ENCODE measurements at places on chromosomes 13 and 19.

DNA sequence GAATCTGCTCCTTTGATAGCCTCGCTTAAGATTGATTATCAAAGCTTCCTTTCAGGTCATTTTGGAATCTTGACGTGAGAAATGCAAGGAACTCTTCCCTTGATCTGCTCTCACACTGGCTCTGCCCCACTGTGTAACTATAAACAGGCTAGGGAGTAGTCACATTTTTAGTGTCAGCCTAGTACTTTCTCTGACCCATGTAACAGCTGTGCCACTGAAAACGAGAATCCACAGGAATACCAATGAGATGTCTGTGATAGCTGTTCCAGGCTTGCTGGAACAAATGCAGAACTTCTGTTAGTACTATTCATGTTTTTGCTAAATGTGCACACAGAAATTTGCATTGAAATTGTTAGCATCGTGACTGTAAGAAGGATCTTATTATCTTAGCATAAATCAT lies 221.3 kb downstream of the MYO16 start:
- no peak for DNase-seq

DNA sequence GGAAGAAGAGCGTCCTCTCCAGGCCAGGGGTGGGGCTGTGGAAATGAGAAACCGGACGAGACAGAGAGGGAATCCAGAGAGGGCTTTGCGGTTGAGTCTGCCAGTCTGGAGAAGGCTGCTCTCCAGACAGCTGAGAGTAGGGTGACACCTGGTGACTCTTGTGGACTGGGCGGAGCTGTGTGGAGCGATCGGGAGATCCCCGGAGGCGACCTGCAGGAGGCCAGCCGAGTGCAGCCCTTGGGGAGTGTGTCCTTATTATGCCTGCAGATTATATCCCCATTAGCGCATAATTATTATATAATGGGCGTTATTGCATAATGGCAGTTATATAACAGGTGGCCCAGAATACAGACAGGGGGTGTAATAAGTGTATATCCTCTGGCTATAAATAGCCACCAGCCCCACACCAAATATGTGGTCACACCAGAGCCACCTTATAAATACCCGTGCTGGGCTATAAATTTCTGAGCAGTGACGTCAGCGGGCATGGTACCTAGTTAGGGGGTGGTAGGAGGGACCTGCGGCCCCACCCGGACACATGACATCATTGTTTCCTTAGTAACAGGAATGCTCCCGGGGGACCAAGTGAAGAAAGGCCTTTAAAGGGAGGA lies 41.2 kb downstream of the NFIX start:
- DNase-seq: peak; percentile 78

DNA sequence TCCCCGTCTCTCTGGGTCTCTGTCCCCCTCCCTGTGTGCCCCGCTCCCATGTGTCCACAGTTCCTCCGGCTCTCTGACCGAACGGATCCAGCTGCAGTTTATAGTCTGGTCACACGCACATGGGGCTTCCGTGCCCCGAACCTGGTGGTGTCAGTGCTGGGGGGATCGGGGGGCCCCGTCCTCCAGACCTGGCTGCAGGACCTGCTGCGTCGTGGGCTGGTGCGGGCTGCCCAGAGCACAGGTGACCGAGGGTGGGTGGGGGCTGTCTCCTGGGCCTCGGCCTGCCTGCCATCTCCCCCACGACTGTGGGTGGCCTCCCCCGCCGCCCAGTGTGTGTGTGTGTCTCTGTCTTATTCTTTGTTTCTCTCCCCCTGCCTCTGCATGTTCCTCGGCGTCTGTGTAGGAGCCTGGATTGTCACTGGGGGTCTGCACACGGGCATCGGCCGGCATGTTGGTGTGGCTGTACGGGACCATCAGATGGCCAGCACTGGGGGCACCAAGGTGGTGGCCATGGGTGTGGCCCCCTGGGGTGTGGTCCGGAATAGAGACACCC lies 10.3 kb downstream of the TRPM4 start:
- no peak for DNase-seq

GRCh38 chr19:53865918-53866864 lies 1.5 kb upstream of the MYADM start:
- no peak for DNase-seq

DNA sequence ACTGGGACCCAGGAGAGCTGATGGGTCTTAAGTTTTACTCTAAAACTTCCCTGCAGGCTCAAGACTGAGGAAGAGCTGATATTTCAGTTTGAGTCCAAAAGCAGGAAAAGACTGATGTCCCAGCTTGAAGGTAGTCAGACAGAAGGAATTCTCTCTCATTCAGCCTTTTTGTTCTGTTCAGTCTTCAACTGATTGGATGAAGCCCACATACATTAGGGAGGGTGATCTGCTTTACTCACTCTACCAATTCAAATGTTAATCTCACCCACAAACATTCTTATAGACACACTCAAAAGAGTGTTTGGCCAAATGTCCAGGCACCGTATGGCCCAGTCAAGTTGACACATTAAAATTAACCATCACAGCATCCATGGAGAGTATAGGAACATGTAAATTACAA lies 173.5 kb downstream of the KCNRG start:
- no peak for DNase-seq

GRCh38 chr19:38022791-38023670 lies 116.0 kb downstream of the SIPA1L3 start:
- DNase-seq: no peak

GRCh38 chr13:64078025-64078424 lies 2662.4 kb upstream of the PCDH20 start:
- DNase-seq: no peak

- no peak for DNase-seq
Measured at GRCh38 chr13:48626726-48627451, 26.8 kb upstream of the CYSLTR2 start.

DNA sequence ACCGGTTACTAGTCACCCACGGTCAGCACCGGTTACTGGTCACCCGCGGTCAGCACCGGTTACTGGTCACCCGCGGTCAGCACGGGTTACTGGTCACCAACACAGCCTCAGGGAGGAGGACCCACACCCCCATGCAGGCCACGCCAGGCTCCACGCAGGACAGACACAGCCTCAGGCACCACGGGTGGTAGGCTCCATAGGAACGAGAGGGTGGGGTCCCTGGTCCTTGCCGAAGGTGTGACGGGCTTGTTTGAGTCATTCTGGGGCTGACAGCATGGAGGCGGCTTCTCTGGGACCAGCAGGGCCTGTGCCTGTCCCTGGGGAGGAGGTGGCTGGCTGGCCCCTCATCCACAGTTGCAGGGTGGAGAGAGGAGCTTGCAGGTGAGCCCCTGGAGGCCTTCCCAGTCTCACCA lies 122.8 kb upstream of the SOX1 start:
- DNase-seq: no peak

- no peak for DNase-seq
Measured at GRCh38 chr19:10408511-10409283, 5.4 kb upstream of the CDC37 start.

GRCh38 chr19:45455707-45456499 lies 11.9 kb upstream of the FOSB start:
- DNase-seq: no peak

- no peak for DNase-seq
Measured at GRCh38 chr13:95623141-95623540, 21.4 kb downstream of the DZIP1 start.

DNA sequence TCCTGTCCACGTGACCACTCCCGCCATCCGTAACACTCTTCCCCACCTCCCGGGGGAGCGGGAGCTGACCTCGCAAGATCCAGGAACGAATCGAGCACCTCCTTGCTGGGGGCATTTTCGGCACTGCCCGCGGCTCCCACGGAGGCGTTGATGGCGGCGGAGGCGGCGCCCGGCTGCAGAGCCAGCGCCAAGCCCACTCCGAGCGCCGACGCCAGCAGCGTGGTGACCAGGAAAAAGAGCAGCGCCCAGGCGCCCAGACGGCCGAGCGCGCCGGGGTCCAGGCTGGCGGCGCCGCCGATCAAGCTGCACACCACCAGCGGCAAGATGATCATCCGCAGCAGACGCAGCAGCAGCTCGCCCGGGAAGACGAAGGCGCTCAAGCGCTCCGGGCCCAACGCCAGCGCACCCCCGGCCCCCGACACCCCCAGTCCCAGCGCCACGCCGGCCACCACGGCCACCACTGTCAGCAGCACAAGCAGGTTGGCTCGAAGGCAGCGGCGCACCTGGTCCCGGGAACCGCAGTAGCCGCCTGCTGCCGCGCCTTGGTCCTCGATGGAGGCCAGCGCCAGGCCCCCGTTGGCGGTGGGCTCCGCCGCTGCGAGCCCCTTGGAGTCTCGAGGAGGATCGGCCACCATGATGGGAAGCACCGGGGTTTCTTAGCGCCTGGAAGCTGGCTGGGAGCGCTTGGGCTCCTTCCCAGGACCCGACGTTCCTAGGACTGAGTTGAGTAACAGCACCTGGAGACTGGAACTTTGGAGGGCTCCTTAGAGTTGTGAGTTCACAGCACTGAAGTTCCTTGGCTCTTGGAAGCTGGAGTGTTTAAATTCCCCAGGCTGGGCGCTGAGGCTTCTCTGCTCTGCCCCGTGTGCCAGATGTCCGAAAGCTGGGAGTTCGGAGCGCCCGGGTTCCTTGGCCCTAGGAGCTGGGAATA lies 798 bp downstream of the SLC1A5 start:
- peak; percentile 11 for DNase-seq

GRCh38 chr13:45196096-45196495 lies 4.7 kb downstream of the KCTD4 start:
- no peak for DNase-seq

DNA sequence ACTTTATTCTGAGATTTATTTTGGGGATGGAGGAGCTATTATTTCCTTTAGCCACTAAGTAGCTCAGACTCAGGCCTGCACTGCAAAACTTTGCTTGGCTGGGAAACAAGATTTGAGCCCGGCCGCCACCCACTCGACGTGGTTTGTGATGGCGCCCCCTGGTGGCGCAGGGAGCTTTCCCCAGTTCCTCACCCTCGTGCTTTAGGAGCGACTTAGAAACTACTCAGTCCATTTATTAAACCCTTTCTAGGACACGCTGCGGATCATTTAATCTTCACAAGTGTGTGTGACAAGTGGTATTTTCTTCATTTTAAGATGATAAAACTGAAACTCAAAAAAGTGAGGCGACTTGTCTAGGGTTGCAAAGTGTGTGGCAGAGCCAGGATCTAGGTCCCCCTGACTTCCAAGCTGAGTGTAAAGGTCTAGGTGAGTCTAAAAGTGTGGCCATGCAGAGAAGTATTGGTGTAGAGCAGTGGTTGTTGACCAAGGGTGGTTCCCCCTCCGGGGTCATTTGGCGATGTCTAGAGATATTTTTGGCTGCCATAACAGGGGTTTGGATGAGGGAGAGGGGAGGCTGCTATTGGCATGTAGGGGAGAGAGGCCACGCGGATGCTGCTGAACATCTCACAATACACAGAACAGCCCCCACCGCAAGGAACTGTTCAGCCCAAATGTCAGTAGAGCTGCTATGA lies 2.2 kb downstream of the CXCL17 start:
- DNase-seq: peak; percentile 46

GRCh38 chr13:84050536-84050935 lies 168.3 kb upstream of the SLITRK1 start:
- no peak for DNase-seq

DNA sequence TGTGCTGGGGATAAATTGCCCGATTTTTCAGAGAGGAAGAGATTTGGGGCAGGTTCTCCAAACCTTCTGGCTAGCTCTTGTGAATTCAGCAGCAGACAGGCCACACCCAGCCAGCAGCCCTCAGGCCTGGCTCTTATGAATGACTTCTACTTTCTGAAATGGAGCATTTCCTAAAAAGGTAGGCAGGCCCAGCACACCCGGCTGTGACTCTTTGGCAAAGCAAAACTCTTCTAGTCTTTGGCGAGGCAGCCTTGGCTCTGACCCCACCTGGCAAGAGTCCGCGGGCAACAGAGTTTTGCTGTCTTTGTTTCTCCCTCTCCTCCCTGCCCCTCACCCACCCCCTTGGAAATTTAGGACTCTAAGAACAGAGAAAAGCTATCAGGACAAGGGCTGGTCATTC lies 221.2 kb downstream of the ZNF536 start:
- no peak for DNase-seq

GRCh38 chr13:41289463-41289881 lies 21.6 kb upstream of the NAA16 start:
- no peak for DNase-seq

DNA sequence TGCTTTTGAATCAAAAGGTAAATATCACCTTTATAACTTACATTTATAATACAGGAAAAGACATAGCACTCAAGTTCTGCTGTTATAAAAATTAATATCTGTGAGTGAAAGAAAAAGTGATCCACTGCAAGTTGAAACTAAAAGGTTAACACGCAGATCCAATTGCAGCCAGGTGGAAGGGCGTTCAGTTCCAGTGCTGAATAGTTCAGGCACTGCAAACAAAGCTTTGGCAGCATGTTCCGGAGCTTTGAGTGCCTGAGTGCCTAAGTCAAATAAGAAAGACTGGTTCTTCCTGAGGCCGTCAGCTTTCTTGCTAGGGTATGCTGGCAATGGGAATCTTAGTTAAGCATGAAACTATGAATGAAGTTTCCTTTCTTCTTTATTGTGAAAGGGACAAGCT lies 200.3 kb downstream of the LMO7 start:
- peak; percentile 57 for DNase-seq

- DNase-seq: peak; percentile 61
Measured at GRCh38 chr13:99911965-99912566, 59.5 kb downstream of the ZIC5 start.

- DNase-seq: no peak
Measured at GRCh38 chr13:100102042-100102441, 13.1 kb downstream of the PCCA start.

DNA sequence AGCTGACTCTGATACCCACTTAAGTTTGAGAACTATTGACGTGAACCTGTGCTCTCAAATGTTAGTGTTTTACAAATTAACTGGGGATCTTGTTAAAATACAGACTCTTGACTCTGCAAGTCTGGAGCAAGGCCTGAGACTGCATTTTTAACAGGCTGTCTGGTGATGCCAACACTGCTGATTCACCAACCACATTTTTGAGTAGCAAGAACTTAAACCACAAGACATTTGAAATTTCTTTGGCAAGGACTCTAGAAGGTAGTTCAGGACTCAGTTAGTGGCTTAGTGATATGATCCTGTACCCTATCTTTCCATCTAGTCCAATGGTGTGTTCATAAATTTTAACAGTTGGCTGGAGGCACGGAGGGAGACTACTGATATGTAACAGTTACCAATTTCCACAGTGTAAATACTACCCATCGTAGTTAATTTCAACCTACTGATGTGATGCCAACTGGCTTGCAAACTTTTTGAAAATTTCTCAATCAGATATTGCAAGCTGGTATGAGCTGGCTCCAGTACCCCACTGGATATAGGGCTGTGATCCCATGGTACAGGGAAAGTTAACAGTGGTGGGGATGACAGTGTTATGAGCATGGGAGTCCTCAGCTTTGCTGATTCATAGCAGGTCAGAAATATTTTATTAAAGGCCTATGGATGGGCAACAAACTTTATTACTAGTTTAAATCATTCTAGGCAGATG lies 255.1 kb downstream of the TBC1D4 start:
- no peak for DNase-seq

- DNase-seq: no peak
Measured at GRCh38 chr19:5719274-5719960, 529 bp downstream of the LONP1 start.

DNA sequence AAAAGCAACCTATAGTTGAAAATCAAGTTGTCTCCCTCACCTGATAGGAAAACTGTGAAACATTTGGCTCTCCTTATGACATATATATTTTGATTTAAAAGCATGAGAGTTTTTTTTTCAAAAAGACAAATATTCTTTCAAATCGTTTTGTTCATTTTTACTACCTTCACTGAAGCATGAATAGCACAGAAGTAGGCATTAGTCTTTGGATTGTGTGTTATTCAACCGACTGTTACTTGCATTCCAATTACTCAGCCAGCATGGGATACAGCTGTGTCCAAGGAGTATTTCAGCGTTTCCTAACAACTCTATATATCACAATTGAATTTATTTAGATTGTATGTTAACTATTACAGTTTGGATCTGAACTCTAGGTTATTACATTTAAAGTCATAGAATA lies 135.2 kb downstream of the PCDH9 start:
- DNase-seq: no peak

All from NCI-H2081 (cell line).